ENCODE measurements at places on chromosomes 7 and 10. TPM values are rescaled to one million over a fixed set of nuclear protein-coding genes. Genes with fewer than 3 reads are reported as not detected.

CRYGN gene
- not detected for total RNA-seq

SH2B2 gene
- 4.4 TPM for total RNA-seq

MMD2 gene
- total RNA-seq: not detected

VSTM4 gene
- 1.0 TPM for total RNA-seq

ASB10 gene
- total RNA-seq: not detected

SMKR1 gene
- total RNA-seq: 0.09 TPM

GPR15LG gene
- not detected for total RNA-seq

KCNIP2 gene
- not detected for total RNA-seq

RARRES2 gene
- total RNA-seq: 1.9 TPM

PTPRN2 gene
- total RNA-seq: 2.1 TPM

GATA3 gene
- 0.05 TPM for total RNA-seq
